ENCODE measurements at places on chromosomes 11 and 22.

DNA sequence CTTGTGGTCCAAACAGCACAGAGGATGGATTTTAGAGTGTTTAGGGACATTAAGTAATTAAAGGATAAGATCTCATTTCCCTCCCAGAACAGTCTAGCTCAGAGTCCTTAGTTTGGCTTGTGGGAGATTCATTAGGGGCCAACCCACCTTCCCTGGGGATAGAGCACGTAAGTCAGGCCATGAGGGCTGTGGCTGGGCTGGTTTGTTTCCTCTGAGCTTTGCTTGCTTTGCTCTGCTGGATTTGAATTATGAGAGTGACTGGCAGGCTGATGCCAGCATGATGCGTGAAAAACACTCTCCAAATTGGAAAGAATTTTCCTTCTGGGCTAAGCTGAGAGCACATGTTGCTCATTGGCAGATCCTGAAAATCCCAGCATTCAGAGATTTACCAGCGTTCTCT, 84.7 kb upstream of the HEPHL1 start:
- no peak for DNase-seq

DNA sequence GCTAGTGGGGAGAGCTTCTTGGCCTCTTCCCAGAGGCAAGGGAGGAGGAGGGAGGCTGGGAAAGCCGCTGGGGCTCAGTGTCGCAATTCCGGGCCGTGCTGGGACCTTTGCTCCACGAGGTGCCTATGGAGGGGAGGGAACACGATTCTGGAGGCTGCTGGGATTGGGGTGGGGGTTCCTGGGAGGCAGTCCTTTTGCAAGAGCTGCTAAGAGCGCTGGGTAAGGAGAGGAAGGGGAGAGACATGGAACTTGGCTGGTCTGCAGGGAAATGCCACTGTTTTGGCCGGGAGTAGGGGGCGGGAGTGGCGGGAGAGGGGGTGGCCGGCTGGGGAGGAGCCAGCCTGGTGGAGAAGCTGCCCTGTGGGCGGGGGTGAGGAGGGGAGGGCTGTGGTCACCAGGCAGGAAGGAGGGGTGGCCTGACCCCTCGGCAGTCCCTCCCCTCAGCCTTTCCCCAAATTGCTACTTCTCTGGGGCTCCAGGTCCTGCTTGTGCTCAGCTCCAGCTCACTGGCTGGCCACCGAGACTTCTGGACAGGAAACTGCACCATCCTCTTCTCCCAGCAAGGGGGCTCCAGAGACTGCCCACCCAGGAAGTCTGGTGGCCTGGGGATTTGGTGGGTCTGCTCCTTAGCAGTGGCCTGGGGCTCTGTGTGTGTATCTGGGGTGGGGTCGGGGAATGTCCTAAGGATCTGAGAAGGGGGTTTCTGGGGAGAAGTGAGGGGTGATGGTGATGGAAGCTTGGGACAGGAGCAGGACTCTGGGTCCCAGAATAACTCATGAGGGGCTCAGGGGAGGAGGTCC, at the start of gene NR1H3:
TSS of gene NR1H3 (plus strand) at position 480 of the 800 bp plus-strand sequence. CDS start 1,221 bp downstream, outside the sequence.
- DNase-seq = no peak

DNA sequence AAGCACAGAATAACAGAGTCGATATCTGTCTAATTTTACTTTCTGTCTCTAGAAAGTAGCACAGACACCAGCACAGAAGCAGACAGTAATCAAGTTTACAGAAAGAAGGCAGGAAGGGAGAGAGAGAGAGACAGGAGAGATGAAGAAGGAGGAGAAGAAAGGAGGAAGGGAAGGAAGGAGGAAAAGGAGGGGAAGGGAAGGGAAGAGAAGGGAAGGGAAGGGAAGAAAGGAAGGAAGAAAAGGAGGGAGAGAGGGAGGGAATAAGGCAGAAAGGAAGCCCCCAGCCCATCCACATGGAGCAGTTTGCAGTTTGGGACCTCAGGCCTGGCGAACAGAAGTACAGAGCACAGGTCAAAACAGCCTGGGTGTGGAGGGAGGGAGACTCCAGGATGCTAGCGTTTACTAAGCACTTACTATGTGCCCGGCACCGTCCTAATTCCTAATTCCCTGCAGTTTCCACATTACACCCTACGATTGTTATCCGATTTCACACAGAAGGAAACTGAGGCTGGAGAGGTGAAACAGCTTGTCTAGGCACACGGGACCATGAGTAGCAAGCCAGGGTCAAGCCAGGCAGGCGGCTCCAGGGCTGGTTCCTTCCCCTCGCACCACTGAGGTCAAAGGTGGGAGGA, 46.0 kb upstream of the WNT7B start:
- DNase-seq = no peak

DNA sequence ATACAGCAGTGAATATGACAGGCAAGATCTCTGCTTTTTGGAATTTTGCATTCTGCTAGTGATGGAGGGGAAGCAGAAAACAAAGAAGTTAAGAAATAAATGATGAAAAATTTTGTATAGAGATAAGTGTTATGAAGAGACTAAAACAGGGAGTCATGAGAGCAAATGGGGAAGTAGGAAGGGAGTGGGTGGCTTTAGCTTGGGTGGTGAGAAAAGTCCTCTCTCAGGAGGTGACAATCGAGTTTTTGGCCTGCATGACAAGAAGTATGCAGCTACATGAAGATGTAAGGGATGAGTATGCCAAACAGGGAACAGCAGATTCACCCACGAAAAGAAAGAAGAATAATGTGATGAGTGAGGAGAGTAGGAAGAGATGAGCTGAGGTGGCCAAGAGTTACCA, 80.7 kb upstream of the MPPED2 start:
- no peak for DNase-seq

DNA sequence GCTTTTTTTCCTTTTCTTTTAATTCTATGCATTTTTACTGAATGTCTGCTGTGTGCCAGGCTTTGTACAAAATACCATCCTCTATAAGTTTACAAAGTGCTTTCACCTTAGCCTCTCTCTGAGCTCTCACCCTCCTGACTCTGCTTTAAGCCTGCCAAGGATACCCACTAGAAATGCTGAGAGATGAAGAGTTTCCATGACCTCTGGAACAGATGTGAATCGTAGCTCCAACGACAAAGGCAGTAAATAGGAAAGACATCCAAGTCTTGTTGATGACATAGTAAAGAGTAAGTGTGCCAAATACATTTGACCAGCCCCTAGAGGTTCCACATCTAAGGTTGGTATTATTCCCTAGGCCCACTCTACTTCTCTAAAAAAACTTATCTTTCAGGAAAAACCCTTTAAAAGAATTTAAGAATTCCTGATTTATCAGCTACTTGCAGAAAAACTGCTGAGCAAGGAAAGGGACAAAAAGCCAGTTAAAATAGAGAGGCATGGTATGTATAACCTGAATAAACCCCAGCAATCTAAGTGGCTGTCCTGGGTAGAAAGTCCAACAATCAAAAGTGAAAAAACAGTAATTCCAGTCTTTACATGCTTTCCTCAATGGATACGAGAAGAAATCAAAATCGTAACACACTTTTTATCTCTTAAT, 45.4 kb downstream of the GAB2 start:
- DNase-seq = no peak

DNA sequence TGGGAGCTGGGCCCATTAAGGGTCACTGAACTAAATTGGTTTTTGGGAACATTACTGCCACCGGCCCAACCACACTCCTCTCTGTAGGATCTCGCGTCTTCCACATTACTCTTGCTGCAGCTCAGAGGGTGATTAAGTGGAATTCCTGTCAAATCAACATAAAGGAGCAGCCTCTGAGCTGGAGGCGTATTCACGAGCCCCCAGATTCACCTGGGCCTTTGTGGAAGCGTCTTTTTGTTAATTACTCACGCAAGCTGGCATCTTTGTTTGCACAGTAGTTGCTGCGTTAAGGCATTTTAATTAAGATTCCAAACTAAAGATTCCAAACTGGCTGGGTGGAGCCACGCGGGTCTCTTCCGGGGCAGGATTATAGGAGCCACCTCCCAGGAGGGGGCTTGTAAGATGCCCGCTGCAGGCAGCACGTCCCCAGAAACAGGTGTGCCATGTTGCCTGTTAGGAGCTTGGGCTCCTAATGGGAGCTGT, 21.5 kb upstream of the RFPL3 start:
- no peak for DNase-seq

DNA sequence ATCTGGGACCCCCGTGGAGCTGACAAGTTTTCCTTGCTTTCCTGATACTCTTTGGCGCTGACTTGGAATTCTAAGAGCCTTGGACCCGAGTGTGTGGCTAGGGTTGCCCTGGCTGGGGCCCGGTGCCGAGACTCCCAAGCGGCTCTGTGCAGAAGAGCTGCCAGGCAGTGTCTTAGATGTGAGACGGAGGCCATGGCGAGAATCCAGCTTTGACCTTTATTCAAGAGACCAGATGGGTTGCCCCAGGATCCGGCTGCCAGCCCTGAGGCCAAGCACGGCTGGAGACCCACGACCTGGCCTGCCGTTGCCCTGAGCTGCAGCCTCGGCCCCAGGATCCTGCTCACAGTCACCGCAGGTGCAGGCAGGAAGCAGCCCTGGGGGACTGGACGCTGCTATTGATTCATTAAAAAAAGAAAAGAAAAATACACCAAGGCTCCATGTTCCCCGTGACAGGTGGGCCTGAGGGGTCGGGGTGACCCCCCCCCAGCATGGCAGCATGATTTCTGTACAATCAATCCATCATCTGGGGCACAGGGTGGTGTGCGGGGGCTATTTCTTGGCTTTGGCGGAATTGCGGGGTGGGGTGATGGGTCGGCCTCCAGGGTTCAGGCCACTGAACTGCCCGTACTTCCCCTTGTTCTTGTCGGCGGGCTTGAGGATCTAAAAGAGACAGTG, 3.5 kb downstream of the PPP1CA start:
- DNase-seq = no peak

DNA sequence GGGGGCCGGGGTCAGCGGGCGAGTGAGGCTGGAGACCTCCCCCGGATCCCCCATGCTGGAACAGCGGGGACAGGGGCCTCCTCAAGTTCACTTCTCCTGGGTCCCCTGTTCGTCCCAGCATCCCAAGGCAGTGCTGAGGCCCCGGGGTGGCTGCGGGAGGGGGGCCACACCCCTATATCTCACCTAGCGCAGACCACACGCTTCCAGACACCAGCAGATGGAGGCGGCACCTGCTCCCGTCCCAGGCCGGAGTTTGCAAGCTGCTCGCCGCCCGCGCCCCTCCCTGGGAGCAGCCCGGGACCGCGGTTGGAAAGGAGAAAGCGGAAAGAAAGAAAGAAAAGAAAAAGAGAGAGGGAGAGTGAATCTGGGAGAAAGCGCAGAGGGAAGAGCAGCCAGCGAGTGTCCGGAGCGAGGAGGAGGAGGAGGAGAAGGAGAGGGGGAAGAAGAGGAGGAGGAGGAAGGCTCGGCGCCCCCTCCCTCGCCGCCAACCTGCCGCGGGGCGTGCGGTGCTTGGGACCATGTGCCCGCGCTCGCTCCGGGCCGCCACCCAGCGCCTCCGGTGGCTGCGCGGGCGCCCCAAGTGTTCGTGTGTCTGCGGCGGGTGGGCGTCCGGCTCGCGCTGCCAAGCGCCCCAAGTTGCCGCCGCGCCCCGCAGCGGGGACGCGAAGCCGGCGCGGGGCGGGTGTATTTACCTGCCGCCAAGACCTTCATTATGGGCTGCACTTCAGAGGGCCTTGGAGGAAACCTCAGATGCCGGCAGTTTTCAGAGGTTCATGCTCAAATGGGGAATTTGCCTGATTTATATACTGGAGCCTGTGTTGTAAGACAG, at the start of gene LIF:
TSS of gene LIF (minus strand) at position 775 of the 829 bp plus-strand sequence. CDS start at position 711, 64 bp downstream.
- DNase-seq = no peak

DNA sequence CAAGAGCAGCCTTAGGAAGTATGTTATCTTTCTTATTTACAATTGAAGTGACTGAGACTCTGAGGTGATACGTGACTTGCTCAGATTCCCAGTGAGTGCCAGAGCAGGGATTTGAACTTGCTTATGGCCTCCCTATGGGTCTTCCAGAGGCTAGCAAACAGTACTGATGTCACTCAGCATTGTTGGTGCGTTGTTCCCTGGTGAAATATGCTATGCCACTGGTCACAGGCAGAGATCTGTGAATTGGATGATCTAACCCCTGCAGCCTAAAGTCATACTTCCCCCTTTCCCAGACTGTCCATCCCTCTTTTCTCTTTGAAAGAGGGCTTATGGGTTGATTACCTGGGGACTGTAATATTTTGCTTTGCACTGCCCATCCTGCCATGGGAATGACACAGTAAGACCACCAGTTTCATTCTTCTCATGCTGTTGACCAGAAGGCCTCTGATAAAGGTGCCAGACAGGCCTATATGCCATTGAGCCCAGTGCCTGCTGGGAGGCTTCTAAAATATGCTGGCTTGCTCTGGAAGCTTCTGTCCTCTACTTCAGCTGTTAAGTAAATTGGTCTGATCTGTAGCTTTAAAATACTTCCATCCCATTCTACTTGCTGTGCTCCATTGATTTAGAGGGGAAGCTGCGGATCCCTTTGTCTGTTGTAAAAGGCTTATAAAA, 152.2 kb upstream of the E2F8 start:
- DNase-seq = no peak

- no peak for DNase-seq
Observed at GRCh38 chr11:63915961-63916836, 765 bp downstream of the RCOR2 start.

DNA sequence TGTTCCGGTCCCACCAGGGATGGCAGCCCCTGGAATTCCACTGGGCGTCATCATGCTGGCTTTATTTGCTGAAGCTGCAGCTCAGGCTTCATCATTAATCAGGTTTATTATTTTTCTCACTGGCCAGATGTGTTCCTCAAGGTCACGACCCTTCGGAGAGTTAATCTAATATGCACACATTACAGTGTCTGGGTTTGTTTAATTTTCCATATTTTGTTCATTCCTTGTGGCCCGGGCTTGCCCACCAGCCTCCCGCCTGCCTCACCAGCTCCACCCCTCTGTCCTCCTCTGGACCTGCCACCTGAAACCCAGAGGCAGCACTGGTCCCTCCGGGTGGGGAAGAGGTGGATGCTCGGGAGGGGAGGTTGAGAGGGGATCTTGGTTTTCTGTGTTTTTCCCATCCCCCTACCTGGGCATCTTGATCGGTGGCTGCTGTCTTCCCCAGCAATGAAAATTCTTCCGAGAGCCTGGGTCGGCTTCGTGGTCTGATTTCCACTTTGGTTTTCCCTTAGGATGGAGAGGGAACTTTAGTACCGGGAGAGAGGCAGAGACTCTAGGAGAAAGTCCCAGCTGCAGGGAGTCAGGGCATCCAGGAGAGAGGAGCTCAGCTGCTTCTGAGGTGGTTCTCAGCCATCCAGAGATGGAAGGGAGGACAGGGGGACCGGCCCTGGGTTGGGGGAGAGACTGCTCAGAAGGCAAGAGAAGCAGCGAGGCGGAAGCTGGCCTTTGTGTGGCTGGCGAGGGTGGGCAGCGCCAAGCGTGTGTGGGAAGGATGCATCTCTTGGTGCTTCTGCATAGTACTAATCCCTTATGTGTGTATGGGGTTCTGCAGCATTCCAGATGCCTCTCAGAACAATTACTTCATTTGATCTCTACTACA, 2.1 kb downstream of the GRIK4 start:
- DNase-seq = no peak
